ENCODE measurements at places on chromosomes 2 and 18. TPM values are rescaled to one million over a fixed set of nuclear protein-coding genes. Genes with fewer than 3 reads are reported as not detected.

DNA sequence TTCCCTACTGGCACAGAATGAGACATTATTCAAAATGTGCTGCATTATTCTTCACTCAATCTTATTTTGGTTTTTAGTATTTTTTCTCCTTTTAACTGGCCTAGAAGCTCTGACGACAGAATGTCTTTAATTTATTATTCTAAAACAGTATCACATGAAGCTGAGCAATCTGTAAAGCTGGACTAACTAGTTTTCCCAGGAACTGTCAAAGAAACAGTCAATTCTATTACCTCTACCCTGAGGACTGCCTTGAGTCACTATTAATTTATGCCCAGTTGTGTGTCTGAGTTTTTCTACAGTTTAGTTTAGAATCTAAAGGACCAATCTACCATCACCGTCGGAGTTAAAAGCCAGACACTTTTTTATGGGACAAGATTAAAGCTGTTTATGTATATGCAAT lies 31.6 kb downstream of the MBD2 start:
- no peak for DNase-seq

DNA sequence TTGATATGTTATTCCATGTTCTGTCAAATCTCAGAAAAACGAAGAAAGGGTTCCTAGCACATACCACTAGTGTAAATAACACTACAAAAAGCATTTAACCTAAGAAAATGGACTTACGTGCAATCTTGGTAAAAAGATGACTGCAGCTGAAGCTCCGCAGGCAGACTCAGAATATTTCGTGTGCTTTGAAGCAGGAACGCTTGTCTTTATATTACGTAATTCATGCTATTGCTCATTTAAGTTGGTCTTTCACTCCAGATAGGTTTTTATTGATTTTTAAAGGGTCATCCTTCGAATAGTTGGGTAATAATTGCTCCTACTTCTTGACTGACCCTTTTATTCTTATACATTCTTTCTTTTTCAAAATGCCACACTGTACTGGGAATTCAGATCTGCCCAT lies 44.0 kb downstream of the ID2 start:
- DNase-seq, result no peak

DNA sequence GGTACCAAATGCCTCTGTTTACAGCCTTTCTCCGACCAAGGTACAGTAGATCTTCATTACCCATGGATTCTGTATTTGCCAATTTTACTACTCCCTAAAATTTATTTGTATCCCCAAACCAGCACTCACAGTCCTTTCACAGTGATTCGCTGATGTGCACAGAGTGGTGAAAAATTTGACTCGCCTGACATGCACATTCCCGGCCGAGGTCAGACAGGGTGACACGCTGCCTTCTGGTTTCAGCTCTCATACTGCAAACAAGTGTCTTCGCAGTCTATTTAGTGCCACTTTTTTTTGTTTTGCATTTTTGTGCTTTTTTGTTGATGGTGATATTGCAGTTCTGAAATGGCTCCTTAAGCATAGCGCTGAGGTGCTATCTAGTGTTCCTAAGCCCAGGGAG lies 71.0 kb downstream of the MAPK4 start:
- DNase-seq, result no peak

DNA sequence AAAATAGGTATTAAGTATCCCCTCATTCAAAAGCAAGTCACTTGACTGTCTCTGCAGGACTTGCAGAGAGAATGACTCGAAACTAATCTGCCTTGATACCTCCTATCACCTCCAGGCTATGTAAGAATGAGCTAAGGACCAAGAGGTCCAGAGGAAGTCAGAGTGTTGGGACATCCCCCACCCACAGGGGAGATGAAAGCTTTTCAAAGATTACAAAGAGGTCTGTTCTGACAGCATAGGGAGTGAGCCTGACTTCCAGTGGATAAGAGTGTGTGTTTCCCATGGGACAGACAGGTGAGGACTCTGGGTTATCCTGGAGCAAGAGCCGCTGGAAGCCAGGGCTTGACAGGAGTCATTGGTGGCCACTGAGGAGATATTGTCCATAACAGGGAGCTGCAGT lies 85.0 kb upstream of the TACR1 start:
- DNase-seq, result no peak

GRCh38 chr2:235066895-235067294 lies 115.1 kb downstream of the SH3BP4 start:
- DNase-seq, result no peak

DNA sequence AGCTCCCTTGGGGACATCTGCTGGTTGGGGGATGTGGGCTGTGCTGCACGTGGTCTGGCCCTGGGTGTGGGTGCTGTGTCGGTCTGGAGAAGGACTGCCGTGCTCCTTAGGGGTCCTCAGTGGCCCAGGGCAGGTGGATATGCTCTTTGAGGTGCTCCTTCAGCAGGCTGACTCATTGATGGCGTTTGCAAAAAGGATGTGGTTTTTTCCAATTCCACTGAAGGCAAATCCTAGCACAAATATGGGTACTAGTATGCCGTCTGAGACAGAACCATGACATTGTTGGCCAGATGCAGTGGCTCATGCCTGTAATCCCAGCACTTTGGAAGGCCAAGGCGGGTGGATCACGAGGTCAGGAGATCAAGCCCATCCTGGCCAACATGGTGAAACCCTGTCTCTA lies 3.3 kb downstream of the PPP1R7 start:
- no peak for DNase-seq

GRCh38 chr2:217331523-217332416 lies 471.9 kb upstream of the TNP1 start:
- DNase-seq, result peak; percentile 94

DNA sequence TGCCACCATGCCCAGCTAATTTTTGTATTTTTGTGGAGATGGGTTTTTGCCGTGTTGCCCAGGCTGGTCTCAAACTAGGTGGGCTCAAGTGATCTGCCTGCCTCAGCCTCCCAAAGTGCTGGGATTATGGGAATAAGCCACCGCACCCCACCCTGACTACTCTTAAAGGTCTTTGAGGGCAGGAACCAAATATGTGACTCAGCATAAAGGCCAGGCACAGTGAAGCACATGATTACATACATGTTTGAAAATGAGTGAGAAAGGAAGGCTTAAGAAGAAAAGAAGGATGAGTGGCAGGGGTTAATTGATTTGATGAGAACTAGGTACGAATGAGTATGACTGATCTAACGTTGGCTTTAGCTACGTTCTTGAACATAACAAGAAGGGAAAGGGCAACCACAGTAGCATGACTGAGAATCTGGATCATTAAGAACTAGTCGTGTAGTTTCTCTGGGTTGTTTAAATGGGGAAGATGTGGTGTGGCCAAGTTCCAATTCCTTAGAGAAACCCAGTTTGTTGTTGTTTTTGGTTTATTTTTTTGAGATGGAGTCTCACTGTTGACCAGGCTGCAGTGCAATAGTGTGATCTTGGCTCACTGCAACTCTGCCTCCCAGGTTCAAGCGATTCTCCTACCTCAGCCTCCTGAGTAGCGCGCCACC lies 6.8 kb downstream of the RESP18 start:
- no peak for DNase-seq

DNA sequence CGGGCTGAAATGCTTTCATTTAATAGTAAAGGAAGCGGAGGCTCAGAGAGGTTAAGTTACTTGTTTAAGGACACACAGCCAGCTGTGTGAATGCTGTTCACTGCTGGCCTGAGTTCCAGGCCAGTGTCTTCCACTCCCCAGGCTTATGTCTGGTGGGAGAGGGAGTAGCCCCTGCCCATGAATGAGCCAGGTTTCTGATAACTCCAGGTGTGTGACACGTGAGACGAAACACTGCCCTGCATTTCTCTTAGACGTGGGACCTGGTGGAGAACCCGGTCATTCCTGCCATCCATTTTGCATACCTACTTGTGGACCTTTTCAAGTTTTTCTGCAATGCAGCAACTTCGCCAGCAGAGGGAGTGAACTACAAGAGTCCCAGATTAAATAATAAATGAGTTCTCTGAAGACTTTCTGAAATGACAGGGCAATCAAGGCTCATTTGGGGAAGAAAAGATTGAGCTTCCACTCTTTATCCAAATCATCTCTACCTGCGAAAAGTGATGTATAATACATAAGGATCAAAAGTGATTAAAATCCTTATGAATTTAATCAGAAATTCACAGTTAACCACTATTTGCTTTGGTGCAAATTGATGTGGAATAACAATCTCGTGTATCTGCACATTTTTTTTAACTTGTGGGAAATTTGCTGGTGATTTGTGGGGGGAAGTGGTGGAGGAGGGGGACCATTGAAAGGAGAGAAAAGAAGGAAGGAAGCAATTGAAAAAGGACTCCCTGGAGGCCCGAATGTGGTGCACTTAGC lies 79.4 kb upstream of the ASB18 start:
- peak; percentile 65 for DNase-seq

GRCh38 chr2:46036929-46037328 lies 260.3 kb upstream of the EPAS1 start:
- peak; percentile 94 for DNase-seq

DNA sequence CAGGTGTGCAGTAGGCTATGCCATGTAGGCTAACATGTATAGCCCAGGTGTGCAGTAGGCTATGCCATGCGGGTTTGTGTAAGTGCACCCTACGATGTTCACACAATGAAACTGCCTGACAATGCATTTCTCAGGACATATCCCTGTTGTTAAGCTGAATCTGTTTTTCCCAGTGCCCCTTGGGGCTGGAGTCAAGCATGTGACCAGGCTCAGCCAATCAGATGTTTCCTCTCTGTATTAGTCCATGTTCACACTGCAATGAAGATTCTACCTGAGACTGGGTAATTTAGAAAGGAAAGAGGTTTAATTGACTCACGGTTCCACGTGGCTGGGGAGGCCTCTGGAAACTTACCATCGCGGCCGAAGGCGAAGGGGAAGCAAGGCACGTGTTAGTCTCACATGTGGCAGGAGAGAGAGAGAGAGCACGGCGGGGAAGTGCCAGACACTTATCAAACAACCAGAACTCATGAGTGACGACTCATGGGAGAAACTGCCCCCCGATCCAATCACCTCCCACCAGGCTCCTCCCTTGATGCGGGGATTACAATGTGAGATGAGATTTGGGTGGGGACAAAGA lies 24.2 kb downstream of the ITM2C start:
- no peak for DNase-seq

DNA sequence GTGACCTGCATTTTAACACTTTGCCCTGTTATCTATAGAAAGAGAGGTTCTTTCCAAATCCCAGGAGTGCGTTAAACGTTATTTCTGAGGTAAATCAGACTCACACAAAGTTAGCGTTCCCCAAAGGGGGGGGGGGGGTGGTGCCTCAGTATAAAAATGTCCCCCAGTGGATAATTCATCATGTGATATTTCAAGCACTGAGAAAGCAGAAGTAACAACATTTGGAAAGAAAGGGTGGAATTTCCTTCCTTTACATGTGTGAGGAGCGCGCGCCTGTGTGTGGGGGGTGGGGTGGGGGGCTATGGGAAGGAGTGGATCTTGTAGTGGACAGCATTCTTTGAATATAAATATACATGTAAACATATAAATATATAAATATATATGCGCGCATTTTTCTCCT lies 630.9 kb downstream of the NYAP2 start:
- no peak for DNase-seq

KCNJ3 gene
- not detected for total RNA-seq

CCDC74B gene
- total RNA-seq, result 7.2 TPM

C2orf74 gene
- total RNA-seq, result 37.5 TPM

TM4SF20 gene
- total RNA-seq, result not detected

MYCN gene
- total RNA-seq, result 3.7 TPM

OXER1 gene
- total RNA-seq, result not detected

DES gene
- not detected for total RNA-seq

POTEE gene
- 0.05 TPM for total RNA-seq

NAT8 gene
- not detected for total RNA-seq

FER1L5 gene
- not detected for total RNA-seq

REG3G gene
- not detected for total RNA-seq

GAREM1 gene
- 2.9 TPM for total RNA-seq
